ENCODE measurements at places on chromosomes 3 and 15.

GRCh38 chr3:135621184-135621920 lies 344.2 kb upstream of the PPP2R3A start:
- no peak for DNase-seq

GRCh38 chr3:83877910-83878309 lies 1080.9 kb upstream of the CADM2 start:
- DNase-seq: no peak

GRCh38 chr3:13653631-13654279 lies 104.8 kb downstream of the FBLN2 start:
- no peak for DNase-seq

DNA sequence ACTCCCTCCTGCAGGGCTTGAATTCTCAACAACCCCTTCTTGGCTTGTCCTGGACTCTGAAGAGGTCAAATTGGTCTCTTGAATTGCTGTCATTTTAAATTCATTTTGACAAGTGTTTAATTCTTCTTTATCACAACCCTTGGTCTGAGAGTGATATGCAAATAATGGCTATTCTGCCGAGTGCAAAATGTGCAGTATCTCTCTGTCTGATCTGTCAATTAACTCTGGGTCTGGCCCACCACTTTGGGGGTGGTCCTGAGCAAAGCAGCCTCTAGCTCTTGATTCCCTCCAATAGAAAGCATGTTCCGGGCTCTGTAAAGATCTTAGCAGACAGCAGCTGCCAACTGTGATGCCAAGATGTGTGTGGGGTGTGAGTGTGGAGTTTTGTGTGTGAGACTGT lies 2.2 kb upstream of the IGDCC3 start:
- DNase-seq: no peak

GRCh38 chr3:79172241-79172640 lies 595.6 kb downstream of the ROBO1 start:
- DNase-seq: no peak

GRCh38 chr3:113084777-113085176 lies 94.0 kb downstream of the GTPBP8 start:
- DNase-seq: no peak

GRCh38 chr15:74788683-74789151 lies 6.8 kb downstream of the CSK start:
- no peak for DNase-seq
